Stimulated activated CD8-positive, alpha-beta memory T cell treated with anti-CD3 and anti-CD28 coated beads, Interleukin-7, amount 100 ng/mL, for 1 hour (primary cell): ENCODE measurements at places on chromosomes 6 and 20.

DNA sequence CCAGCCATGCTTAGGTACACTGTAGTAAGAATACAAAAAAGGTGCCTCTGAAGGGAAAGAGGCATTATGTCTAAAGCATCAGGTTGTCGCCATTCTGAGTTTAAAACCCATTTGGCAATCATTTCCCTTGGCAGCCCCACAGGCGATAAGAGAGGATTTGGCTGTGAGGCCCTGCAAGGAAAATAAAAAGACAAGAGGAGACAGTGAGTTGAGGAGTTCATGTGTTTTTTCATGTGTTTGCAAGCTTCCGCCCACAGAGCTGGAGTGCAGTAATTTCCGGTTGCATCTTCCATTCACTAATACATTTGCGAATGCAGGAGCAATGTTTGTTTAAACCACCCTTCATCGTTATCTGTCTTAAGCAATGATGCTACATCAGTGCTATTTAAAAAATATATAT, 138.5 kb upstream of the SOX4 start:
- DNase-seq = no peak

DNA sequence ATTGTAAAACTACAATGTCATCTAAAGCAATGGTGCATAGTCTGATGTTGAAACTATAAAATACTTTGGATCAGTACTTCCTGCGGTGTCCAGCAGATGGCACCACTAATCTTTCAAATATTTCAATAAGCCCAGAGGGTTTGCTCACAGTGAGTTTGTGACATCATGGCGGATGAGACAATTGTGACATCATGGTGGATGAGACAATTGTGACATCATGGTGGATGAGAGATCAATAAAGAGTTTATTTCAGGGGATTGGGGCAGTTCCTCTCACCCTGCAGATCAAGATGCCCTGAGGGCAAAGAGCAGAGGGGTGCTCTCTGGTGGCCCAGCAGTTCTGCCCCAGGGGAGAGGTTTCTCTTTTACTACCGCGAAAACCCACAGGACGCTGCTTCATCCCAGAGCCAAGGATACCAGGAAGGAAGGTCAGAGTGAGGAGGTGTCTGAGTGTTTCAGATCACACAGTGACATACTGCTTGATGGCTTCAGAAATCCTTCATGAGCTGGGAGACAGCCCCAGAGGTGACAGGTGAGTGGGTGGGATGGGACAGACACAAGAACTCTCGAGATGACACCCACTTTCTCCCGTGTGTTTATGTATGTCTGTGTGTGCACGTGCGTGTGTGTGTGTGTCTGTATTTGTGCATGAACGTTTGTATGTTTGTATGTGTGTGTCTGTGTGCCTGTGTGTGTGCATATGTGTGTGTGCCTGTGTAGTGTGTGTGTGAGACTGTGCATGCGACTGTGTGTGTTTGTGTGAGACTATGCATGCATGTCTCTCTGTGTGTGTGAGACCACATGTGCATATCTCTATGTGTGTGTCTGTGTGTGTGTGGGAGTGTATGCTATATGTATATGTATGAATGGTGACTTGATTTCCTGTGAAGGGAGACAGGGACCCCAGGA, 7.3 kb upstream of the ULBP2 start:
- peak; percentile 40 for DNase-seq

DNA sequence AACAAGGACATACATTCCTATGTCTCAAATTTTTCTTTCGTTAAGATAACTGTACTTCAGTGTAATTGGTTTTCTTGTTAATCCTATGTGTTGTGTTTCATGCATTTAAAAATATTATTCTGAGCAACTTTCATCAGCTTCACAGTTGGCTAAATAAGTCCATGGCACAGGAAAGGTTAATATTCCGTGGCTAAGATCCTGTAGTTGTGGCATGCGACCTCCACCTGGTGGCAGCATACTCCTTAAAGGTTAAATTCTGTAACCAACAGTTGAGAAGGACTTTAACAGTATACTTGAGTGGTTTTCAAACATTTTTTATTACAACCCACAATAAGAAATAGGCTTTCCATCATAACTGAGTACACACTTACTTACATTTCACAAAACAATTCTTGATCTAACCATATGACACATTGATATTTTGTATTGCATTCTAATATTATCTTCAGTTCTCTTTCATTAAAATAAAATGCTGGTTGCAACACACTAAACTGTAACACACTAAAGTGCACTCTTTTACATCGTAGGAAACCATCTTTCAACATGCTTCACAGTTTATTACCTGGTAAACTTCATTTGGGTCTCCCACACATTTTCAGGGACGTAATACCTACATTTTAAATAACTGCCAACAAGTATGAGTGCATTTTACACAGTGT, 118.3 kb downstream of the SLX4IP start:
- peak; percentile 17 for DNase-seq

DNA sequence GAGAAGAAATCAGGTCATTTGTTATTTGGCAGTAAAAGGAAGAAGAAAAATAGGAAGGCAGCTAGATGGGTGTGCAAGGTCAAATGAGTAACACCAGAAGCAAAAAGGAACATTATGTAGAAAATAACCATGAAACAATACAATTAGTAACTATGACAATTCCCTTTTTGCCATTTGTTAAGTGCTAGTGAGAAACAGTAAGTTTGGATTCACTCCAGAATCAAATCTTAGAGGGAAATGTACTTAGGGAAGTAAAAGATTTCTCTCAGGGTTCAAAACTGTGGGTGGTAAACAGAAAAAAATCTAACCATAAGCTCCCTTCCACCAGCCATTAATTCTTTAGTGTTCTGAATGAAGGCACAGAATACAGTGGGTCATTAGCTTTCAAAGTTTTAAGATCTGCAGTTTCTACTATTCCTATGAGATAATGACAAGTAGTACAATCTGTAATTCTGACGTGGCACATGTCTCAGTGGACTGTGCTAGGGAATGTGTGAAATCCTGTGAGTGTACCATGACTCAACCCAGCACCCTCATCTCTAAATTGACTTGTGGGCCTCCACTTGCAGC, 17.1 kb downstream of the REPS1 start:
- no peak for DNase-seq

DNA sequence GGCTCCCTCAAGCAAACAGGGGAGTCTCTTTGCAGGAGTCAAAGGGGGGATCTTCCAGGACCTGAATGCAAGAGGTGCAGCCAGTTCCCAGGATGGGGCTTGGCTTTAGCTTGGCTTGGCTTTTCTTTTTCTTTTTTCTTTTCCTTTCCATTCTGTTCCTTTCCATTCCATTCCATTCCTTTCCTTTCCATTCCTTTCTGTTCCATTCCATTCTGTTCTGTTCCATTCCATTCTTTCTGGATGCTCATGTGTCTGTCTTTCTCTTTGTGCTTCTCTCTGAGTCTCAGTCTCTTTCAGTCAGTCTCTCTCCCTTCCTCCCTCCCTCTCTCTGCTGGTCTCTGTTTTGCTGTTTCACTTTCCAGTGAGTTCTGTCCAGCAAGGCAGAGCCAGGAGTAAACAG, 163.3 kb downstream of the PHACTR3 start:
- DNase-seq = no peak

DNA sequence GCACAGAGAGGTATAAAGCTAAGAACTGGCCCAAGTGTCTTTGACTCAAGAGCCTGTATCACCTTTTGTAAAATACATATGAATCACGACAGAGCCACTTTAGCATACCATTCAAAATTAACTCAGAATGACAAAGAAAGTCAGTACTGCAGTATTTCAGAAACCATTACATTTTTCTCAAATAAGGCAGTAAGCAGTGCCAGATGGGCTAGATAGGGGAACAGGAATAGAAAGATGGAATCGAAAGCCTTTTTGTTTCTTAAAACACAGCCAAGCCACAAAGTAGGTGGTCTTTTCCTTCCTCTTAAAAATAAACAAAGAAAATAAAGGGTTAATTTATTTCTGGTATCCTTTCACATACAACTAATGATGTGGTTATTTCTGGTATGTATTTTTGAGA, 10.3 kb downstream of the CLDN20 start:
- no peak for DNase-seq
